T47D (cell line): ENCODE measurements at places on chromosomes 5 and 9.

- no peak for DNase-seq
Measured at GRCh38 chr9:110919050-110919435, 119.2 kb downstream of the LPAR1 start.

DNA sequence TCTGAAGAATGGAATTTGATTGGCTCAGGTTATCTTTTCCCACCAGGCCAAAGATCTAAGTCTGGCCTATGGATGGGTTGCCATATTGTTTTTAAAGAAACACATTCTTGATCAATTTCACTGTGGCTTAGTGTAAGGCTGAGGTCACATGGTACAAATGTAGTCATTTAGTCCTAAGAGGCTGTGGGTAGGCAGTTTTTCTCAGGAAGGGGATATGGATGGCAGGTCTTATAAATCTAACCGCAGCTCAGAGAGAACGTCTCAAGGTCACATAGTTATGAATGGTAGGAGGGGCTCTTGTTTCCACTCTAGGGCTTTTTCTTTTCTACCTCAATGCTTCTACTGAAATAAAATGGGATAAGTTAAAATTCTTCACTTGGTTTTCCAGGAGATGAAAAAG, 128.6 kb upstream of the ACTBL2 start:
- no peak for DNase-seq

DNA sequence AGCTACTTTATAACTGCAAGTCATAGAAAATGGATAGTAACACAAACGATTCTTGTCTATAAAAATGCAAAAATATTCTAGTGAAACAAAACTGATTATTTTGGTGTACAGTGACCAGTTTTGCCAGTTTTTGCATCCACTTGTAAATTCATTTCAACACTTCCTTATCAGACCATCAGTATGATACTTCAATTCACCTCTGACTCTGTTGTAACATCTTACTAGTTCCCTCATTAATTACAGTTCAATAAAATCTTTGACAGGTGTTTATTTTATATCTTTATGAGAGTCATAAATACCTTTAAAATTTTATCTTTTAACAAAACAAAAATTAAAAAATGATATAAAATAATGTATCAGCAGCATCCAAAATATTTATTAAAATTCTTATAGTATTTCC, 13.1 kb upstream of the PTCH1 start:
- DNase-seq: no peak

DNA sequence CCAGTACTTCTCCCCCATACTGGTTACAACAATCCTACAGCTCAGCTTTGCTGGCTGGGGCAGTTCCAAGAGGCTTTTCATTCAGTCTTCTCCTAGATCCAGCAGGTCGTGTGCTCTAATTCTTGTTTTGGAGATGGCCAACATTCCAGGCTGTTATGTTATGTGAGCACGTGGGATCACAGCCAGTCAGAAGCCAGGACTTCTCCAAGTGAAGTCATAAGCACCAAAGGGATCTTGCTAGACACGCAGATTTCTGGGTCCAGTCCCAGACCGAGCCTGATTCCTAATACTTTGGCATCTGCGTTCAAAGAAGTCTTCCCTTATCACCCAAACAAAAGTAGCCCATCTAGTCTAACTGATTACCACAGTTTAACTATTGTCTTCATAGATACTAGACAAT, 1.4 kb upstream of the LARP1 start:
- peak; percentile 64 for DNase-seq

- DNase-seq: no peak
Measured at GRCh38 chr5:115787426-115787825, 29.0 kb downstream of the CDO1 start.

DNA sequence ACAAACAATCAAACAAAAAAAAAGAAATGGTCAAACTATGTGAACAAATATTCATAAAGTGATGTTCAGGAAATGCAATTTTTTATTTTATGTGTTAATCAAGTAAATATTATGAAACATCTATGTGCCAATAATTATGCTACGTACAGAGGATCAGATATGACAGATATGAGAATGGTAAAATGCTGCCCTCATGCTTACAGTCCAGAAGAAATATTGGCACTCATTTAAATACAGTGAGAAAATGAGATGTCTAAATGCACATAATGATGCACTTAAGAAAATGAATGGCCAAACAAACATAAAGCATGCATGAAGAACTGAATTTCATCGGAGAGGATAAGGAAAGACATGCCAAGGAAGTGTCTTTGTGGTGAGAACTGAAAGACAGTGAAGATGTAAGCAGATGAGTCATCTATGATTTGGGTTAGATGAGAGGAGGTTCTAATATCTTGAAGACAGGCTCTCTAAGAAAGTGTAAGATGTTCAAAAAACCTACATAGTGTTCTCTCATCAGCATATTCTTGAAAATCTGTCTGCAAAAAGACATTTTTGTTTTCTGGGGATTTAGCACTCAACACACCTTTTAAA, 1231.1 kb upstream of the ACO1 start:
- no peak for DNase-seq

GRCh38 chr5:55151923-55152842, 7.8 kb upstream of the GPX8 start:
- no peak for DNase-seq

DNA sequence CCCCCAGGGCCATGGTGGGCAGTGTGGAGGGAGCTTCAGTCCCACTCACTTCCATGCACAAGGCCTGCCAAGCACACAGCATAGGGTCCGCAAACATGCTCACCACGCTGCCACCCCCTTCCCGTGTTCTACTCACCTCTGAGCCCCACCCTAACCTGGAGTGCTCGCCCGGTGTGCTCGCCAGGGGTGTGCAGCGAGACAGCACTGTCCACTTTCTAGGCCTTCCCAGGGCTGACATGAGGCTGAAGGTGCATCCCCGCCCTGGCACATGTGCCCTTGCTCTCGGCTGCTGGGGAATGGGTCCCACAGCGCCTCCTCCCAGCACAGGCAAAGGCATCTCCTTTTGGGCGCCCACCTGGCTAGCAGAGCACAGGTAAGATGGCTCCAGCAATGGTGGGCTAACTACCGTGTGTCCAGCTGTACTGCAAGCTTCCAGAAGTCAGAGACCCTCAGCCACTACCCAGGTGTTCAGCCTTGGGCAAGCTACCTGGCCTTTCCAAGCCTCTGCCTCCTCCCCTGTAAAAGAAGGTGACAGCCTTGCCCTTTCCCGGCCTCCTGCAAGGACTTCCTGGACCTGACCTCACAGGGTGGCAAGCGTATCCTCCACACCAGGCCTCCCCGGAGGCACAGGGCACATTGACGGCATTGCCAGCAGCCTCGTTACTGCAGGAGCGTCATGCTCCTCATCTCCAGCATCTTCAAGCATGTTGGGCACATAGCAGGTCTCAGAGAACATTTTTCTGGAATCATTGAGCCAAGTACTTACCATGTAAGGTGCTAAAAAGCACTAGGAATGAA, 4.2 kb upstream of the SEC16A start:
- DNase-seq: no peak

DNA sequence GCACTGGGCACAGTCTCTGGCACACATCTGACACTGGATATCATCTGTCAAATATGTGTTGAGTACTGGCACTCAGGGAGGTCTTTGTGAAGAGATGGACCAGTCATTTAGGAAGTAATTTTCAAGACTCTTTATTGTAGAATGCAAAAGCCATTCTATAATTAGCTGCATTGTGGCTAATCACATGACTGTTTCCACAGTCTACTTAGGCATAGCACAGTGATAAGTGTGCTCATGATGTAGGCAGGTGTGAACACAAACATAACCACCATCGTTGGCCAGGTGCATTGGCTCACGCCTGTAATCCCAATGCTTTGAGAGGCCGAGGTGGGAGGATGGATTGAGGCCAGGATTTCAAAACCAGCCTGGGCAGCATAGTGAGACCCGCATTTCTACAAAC, 62.2 kb downstream of the CFAP77 start:
- no peak for DNase-seq

DNA sequence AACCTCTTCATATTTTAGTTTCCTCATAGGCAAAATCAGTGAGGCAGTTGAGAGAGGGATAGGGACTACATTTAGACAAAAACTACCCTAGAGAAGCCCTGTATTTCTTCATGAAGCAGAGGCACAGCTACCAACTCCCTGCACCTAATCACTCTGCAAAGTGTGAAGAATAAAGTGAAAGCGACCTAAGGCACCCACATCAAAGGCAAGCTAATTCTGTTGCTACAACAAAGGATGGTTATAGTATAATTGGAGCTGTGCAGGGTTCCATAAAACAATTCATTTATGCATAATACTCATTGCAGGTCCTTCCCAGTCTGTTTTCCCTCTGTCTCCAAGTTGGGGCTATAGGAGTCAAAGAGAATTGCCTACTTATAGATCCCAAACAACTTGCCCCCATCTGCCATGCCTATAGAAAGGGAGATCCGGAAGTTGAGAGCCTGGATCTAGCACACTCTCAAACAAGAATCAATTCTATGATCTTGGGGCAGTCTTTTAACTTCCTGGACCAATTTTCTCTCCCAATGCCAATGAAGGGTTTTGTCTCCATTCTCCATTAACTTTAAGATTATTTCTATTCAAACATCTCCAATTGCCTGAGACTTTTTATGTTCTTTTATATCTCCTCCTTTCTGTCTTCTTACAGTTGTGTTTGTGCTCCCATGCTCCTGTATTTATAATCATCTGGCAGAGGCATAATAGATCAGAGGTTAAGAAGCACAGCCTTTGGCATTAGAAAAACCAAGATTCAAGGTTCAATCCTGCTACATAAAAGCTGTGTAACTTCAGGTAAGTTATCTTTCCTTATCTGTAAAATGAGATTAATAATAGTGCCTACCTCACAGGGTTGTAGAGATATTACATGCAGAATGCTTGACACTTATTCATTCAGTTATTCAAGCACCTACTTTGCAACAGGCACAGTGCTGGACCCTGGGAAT, 56.0 kb upstream of the PTGER4 start:
- no peak for DNase-seq

- no peak for DNase-seq
Measured at GRCh38 chr9:75604661-75605060, 285.8 kb upstream of the PCSK5 start.

DNA sequence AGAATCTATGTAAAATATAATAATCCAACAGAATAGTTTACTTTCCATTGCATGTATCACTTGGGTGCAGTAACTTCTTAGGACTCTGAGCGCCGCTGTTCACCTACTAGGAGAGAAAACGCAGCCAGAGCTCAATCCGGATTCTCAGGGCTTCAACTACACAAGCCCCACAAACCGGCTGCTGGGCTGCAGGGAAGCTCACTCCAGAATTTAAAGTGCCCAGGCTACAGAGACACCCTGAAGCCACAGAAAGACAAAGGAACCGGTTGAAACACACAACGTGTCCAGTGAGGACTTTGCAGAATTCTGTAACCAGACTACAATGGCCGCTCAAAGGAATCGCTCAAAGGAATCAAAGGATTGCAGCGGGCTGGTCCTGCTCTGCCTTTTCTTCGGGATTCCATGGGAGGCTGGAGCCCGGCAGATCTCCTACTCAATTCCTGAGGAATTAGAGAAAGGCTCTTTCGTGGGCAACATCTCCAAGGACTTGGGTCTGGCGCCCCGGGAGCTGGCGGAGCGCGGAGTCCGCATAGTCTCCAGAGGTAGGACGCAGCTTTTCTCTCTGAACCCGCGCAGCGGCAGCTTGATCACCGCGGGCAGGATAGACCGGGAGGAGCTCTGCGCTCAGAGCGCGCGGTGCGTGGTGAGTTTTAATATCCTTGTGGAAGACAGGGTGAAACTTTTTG, at the start of gene PCDHGA10:
PCDHGA10 (plus strand) TSS at position 134 of the 686 bp plus-strand sequence; CDS start at position 323, 189 bp downstream.
- peak; percentile 93 for DNase-seq

GRCh38 chr5:131224387-131225201, 39.3 kb upstream of the CDC42SE2 start:
- DNase-seq: no peak

- DNase-seq: peak; percentile 29
Measured at GRCh38 chr9:129716091-129716490, 36.8 kb downstream of the PTGES start.

GRCh38 chr5:170617533-170618490, 114.0 kb downstream of the KCNIP1 start:
- no peak for DNase-seq

GRCh38 chr5:107067395-107067794, 603.3 kb downstream of the EFNA5 start:
- DNase-seq: peak; percentile 56

DNA sequence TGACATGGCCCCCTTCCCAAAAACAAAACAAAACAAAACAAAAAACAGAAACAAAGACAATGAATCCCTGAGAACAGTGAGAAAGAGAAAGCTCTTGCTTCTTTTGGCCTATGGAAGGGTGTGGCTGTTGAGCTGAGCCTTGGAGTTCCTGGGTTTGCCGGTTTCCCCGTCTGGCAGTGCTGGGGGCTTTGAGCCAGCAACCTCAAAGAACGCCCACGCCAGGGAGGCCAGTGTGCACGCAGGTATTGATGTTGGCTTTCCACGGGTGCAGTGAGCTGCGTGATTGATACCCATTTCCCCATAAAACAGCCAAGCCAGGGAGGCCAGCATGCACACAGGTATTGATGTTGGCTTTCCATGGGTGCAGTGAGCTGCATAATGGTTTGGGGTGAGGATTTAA, 8.3 kb upstream of the LCN1 start:
- DNase-seq: no peak

DNA sequence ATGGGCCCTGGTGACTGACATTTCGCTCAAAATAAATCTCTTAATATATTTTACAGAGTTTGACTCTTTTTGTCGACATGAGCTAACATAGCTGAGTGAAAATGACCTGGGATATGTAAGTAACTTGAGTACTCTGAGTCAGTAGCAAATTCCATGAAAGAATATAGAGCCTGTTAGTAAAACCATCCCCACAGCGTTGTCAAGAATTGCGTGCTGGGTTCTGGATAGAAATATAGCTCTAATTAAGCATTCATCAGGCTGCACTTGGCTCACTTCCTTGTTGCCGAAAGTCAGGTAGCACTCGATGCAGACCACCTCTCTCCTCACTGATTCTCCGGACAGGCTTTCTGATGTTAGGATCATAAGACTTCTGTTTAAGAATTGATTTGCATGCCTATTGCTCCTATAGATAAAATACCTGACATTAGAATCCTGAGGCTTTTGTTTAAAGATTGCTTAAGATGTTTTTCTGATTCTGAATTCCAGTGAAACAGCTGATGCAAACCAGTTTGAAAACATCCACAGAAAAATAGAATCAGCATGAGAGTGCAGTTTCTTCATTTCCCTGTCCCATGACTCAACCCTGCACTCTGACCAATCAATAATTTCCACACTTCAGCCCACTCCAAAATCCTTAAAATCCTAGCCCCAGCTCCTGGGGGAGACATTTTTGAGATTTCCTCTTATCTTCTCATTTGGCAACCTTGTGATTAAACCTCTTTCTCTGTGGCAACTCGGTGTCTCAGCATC, 310.6 kb downstream of the DIRAS2 start:
- DNase-seq: no peak

GRCh38 chr9:73132034-73132776, 19.5 kb upstream of the ANXA1 start:
- peak; percentile 74 for DNase-seq

GRCh38 chr9:124487260-124488182, 19.7 kb downstream of the NR5A1 start:
- DNase-seq: no peak
